ENCODE measurements at places on chromosomes 3 and 15.

GRCh38 chr15:100150906-100151305 lies 190.9 kb downstream of the ADAMTS17 start:
- DNase-seq, result no peak

- DNase-seq, result no peak
Measured at GRCh38 chr3:147630921-147631415, 221.8 kb downstream of the ZIC1 start.

GRCh38 chr15:99275525-99276128 lies 24.3 kb downstream of the LRRC28 start:
- DNase-seq, result no peak

DNA sequence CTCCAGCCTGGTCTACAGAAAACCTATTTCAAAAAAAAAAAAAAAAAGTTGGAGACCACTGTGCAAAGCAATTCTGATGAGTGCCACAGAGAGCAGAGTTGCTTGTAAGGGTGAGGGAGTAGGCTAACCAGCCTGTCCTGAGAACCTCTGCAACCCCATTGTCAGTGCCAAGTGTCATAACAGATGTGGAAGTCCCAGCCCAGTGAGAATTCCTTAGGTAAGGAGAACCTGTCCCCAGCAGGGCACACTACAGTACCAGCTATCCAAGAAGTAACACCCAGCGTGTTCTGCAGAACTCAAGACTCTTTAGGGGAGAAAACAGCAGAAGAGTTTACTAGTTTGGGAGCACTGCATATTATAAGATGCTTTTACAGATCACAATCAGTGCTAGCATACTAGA lies 156.3 kb downstream of the LIPC start:
- DNase-seq, result no peak

GRCh38 chr3:102141096-102141927 lies 292.0 kb downstream of the NFKBIZ start:
- no peak for DNase-seq

DNA sequence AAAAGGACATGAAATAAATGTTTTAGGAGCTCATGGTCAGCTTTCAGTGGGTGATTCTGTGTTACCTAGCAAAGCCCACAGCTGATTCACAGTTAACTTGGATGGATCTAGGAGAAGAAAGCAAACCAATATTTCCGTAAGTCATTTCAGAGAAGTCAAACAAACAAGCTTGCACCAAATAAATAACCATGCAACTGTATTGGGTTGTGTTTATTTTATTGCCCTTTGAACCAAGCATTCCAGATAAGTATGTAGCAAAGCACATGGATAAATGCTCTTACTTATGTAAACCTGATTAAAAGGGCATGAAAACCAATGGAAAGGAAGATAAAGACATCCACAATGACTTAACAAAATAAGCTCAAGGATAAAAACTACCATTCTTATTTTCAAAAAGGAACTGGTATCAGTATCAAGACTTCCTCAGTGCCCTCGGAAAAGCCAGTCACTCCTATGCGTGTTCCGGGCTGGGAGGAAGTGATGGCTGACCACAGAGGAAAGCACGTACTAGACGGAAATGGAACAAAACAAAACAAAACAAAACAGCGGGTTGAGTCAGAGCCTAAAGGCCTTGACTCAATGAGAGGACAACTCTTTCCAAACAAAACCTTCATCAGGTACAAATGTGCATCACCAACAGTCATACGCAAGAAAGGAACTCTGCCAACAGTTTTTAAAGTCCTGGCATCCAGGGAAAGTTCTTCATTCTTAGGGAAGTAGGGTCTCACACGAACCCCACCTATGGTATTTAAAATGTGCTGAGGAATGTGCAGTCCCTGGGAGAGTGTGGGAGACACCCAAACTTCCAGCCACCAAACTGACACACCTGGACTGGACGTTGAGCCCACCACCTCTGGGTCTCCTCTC lies 103.3 kb downstream of the SNRK start:
- DNase-seq, result peak; percentile 55

Data from stimulated activated CD4-positive, alpha-beta T cell treated with anti-CD3 and anti-CD28 coated beads, Interleukin-15, amount 100 ng/mL, for 48 hours (primary cell).